ENCODE measurements at places on chromosomes 6 and 20. TPM values are rescaled to one million over a fixed set of nuclear protein-coding genes. Genes with fewer than 3 reads are reported as not detected.

DNA sequence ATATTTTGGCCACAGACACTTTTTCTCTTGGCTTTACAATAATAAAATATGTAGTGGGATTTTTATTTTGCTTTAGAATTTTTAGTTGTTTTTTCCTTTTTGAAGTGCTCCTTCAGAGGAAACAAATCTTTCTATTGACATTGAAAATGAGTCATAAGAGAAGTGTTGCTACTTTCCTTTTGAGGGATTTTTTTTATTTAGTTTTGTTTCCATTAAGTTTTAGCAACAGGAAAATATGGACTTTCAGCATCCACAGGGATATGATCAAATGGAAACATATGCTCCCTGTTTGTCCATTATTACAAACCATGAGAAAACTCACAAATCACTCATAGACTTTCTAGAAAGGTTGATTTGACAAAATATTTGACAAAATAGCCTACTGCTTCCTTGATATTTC, 65.3 kb upstream of the BMP2 start:
- H3K36me3 ChIP-seq, result no peaks in the 10 kb centered on the region
- DNase-seq, result no peak
- H3K4me3 ChIP-seq, result no peak overlapping the region

- H3K36me3 ChIP-seq, result no peaks in the 10 kb centered on the region
- H3K4me3 ChIP-seq, result no peak overlapping the region
- no peak for DNase-seq
- no peak overlapping the region for H3K27ac ChIP-seq
Measured at GRCh38 chr6:42260396-42260888, 42.8 kb upstream of the MRPS10 start.

GRCh38 chr6:39865011-39865888, 69.0 kb downstream of the MOCS1 start:
- H3K27me3 ChIP-seq, result no peaks in the 10 kb centered on the region
- DNase-seq, result peak; percentile 83
- no peak overlapping the region for H3K27ac ChIP-seq
- H3K4me3 ChIP-seq, result no peak overlapping the region
- H3K4me1 ChIP-seq, result no peaks in the 10 kb centered on the region

GSTA2 gene
- total RNA-seq, result not detected

GRCh38 chr6:109853426-109853825, 124.7 kb upstream of the GPR6 start:
- DNase-seq, result no peak
- no peak overlapping the region for H3K27ac ChIP-seq
- H3K27me3 ChIP-seq, result no peaks in the 10 kb centered on the region

GRCh38 chr6:34242252-34243130, 5.8 kb downstream of the HMGA1 start:
- H3K27me3 ChIP-seq, result no peaks in the 10 kb centered on the region
- no peaks in the 10 kb centered on the region for H3K4me1 ChIP-seq
- DNase-seq, result no peak
- no peaks in the 10 kb centered on the region for H3K36me3 ChIP-seq

GRCh38 chr20:53738039-53738944, 144.7 kb upstream of the ZNF217 start:
- no peaks in the 10 kb centered on the region for H3K27me3 ChIP-seq
- peak overlapping the region; percentile 25 for H3K4me3 ChIP-seq
- DNase-seq, result peak; percentile 80
- H3K36me3 ChIP-seq, result no peaks in the 10 kb centered on the region
- H3K27ac ChIP-seq, result peak overlapping the region; percentile 76
- H3K4me1 ChIP-seq, result no peaks in the 10 kb centered on the region

DNA sequence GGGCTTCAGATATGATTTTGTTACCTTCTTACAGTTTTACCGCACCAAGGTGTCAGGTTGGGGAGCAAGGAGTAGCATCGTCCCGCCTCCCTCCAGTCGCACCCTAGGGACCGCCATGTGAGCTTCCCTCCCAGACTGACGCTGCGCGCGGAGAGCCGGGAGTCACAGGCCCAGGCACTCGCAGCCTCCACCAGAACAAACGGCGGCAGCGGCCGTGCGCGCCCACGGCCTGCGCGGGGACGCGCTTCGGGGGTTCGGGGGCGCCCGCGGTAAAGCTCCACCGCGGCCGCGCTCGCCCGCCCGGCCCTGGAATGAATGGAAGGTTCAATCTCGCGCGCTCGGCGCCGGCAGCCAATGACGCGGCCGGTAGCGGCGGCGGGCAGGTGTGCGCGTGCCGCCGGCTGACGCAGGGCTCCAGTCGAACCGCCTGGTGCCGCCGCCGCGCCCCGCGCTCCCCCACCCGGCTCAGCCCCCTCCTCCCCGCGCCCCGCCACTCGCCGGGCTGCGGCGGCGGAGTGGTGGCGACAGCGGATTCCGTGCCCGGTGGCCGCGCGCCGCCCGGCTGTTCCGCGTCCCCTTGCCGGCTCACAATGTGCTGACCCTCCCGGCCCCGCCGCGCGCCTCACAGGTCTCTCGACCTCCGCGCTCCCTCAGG, 16.5 kb upstream of the LIN28B start:
- H3K36me3 ChIP-seq, result no peaks in the 10 kb centered on the region
- H3K4me1 ChIP-seq, result no peaks in the 10 kb centered on the region
- H3K27ac ChIP-seq, result no peak overlapping the region
- DNase-seq, result no peak
- H3K4me3 ChIP-seq, result peak overlapping the region; percentile 41

- no peaks in the 10 kb centered on the region for H3K27me3 ChIP-seq
- H3K27ac ChIP-seq, result no peak overlapping the region
- peaks cover 30% of the 10 kb centered on the region for H3K4me1 ChIP-seq
- DNase-seq, result no peak
- no peak overlapping the region for H3K4me3 ChIP-seq
Measured at GRCh38 chr6:44001318-44002066, 125.8 kb downstream of the MRPL14 start.

- no peaks in the 10 kb centered on the region for H3K4me1 ChIP-seq
- H3K27me3 ChIP-seq, result no peaks in the 10 kb centered on the region
- no peak overlapping the region for H3K4me3 ChIP-seq
- H3K36me3 ChIP-seq, result no peaks in the 10 kb centered on the region
Measured at GRCh38 chr6:159038914-159039884, 5.6 kb downstream of the TAGAP start.

- peaks cover 51% of the 10 kb centered on the region for H3K4me1 ChIP-seq
- H3K27me3 ChIP-seq, result no peaks in the 10 kb centered on the region
- H3K36me3 ChIP-seq, result peaks cover 5% of the 10 kb centered on the region
- H3K4me3 ChIP-seq, result no peak overlapping the region
- H3K27ac ChIP-seq, result no peak overlapping the region
Measured at GRCh38 chr20:49181265-49181877, 6.8 kb downstream of the STAU1 start.

DNA sequence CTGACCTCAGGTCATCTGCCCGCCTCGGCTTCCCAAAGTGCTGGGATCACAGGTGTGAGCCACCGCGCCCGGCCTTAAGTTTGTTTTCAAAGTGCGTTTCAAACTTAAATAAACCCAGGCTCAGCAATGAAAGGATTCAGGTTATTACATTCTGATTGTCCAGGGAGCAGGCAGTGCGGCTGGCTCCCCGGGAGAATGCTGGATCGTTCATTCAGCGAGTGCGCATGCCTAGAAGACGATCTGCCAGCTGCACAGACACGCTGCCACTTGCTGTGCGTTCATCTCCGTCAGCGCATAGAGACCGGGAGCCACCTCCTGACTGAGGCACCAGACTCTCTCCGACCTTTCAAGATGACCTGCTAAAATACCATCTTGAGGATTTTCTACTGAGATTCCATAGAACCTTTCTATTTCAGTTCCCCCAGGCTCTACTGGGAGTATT, 163.9 kb upstream of the ZNF217 start:
- H3K27me3 ChIP-seq, result no peaks in the 10 kb centered on the region
- H3K27ac ChIP-seq, result no peak overlapping the region
- no peak for DNase-seq
- H3K4me1 ChIP-seq, result no peaks in the 10 kb centered on the region

TINAG gene
- total RNA-seq, result not detected

DNA sequence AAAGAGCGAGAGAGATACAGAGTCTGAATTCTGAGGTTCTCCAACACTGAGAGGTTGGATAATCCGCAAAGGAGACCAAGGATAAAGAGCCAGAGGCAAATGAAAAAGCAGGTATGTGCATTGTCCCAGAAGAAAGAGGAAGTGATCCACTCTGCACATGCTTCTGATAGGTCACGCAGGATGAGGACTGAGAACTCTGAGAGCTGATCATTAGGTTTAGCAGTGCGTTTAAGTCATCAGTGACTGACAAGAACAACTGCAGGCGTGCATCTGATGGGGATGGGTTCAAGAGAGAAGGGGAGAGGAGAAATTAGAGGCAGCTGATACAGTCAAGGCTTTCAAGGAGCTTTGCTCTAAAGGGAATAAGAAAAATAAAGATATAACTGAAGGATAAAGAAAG, 301.2 kb upstream of the SGK1 start:
- no peaks in the 10 kb centered on the region for H3K36me3 ChIP-seq
- no peaks in the 10 kb centered on the region for H3K4me1 ChIP-seq
- H3K4me3 ChIP-seq, result no peak overlapping the region
